ENCODE measurements at places on chromosomes 11 and 22.

DNA sequence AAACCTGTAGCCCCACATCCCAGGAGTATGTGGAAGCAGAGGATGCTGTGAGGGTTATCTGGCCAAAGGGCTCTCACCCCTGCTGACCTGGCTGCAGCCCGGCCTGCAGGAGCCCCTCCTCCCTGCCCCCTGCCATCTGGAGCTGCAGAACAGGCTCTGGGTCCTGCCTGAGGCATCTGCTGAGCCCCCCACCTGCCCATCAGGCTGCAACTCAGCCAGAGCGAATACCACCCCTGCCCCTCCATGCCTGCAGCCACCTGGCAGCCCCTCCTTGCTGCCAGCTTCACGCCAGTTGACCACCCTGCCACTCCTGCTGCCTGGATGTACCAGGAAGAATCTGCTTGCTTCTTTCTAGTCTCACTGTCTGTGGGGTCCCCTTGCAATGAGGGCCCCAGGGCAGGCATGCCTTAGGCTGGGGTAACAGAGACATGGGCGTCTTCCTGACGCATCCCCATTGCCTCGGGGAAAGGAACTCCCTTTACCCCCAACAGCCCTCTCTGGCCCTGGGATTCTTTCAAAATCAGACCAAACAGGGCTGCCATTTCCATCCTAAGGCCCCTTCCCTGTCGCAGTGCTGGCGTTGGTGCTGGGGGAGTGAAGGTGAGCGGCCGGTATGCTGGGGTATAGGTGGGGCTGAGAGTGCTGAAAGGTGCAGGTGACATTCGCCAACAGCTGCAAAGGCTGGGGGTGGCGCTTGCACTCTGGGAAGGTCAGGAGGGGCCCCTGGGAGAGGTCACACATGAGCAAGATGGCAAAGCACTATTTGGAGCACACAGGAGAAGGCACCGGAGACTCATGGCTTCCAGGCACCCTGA, 1334.6 kb downstream of the TBC1D22A start:
- no peak for DNase-seq

DNA sequence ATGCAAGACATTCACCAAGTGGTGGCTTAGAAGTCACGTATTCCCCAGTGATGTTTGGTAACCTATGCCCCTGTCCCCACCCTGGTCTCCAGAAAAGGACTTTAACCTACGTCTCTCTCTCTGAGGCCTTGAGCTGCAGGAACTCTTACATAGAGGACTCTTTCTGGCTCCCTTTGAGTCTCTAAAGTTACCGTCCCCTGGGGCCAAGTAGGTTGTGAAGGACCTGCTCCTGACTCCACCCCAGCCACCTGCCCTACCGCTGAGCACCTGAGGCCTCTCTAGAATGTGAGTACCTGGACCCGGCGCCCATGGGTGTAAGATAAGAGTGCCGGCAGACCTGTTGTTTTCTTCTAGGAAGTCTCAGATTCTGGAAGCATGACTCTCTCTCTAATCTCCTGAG, 95.4 kb downstream of the TIMP3 start:
- no peak for DNase-seq

GRCh38 chr11:74449369-74449931, 17.9 kb downstream of the KCNE3 start:
- peak; percentile 76 for DNase-seq

DNA sequence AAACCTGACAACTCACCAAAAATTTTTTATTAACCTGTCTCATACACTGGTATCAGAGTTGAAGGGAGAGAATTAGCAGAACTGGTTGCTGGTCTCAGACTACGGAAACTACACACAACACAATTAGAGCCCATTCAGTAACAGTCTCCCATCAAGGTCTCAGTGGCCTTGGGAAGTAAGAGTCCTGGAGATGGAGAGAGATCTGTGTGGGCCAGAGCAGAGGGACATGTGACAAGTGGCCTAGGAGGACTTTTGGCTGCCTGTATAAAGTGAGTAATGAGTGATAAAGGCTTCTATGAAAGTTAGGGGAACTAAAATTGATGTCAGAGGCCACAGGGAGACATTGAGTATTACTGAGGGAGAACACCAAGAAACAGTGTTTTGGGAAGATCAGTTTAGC, 58.9 kb downstream of the PARVA start:
- no peak for DNase-seq

GRCh38 chr11:3016861-3017260, 24.7 kb upstream of the NAP1L4 start:
- no peak for DNase-seq

- DNase-seq: no peak
Observed at GRCh38 chr11:69913591-69914285, 94.5 kb upstream of the FGF3 start.

- DNase-seq: no peak
Observed at GRCh38 chr11:18050848-18051247, 4.8 kb upstream of the TPH1 start.

DNA sequence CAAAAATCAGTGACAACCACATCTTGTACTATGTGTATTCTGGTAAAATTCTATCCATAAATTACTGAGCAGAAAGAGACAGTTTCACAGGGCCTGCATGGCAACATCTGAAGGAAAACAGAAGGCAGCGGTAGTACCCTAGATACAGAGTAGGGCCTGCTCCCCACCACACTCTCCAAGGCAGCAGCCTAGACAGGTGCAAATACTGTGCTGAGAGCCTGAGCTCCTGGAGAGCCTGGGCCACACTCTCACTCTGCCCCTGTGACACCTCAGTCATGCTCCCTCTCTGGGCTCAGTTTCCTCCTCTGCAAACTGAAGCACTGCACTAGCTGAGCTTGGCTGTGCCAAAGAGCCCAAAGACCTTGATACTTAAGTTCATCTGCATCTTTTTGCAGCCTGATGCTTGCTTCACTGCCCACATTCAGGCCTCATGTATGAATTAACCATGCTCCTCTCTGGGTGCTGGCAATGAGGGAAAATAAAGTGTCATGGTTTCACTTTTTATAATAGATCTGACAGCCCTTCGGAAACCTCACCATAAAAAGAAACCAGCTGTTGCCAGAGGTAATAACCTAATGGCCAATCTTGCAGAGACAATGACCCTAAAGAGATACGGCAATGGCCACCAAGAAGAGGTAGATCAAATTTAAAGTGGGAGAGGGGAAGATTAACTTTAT, 104.7 kb downstream of the PLEKHA7 start:
- DNase-seq: no peak

DNA sequence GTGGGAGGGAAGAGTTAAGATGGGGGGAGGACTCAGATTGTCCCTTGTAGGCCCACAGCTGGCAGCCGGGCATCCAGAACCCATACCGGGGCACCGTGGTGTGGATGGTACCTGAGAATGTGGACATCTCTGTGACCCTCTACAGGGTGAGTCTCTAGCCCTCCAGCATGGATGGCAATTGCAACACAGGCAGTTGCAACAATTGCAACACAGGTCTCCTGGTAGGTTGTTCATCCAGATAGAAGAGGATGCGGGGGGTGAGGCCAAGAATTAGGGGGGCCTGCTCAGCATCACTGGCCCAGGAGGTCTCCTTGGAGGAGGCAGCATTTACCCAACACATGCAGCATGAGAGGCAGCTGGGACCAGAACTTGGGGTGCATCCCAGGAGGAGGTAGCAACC, 3.4 kb downstream of the EHBP1L1 start:
- no peak for DNase-seq

- DNase-seq: no peak
Observed at GRCh38 chr22:17938484-17938924, 85.9 kb downstream of the MICAL3 start.

- peak; percentile 62 for DNase-seq
Observed at GRCh38 chr11:9664276-9665171, 647 bp downstream of the SWAP70 start.

DNA sequence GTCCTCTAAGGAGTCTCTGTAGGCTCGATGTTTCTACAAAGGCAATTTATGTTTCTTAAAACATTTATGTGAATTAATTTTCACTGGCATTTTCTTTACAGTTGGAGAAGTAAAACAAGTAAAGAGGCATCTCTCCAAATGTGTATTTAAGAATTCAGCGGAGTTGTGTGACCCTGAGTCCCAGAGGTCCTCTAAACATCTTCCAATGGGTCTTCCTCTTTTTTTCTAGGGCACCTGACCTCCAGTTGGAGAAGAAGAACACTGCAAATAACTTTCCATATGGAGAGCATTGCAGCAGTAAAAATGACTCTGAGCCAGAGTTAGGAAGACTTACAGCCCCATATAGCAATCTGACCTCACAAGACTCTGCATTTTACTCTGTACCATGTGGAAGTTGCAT, 480.5 kb upstream of the RAG2 start:
- no peak for DNase-seq

GRCh38 chr11:69076129-69076791, 27.5 kb downstream of the TPCN2 start:
- DNase-seq: peak; percentile 74

GRCh38 chr11:85732965-85733364, 47.0 kb upstream of the CCDC89 start:
- DNase-seq: no peak

DNA sequence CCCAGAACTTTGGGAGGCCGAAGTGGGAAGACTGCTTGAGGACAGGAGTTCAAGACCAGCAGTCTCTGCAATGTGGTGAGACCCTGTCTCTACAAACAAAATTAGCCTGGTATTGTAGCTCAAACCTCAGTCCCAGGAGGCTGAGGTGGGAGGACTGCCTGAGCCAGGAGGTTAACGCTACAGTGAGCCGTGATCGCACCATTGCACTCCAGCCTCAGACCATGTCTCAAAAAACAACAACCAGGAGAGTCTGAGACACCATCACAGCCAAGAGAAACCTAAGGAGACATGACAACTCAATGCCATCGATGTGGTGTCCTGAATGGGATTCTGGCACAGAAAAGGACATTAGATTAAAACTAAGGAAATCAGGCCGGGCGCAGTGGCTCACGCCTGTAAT, 28.3 kb upstream of the KDM2A start:
- DNase-seq: no peak

- no peak for DNase-seq
Observed at GRCh38 chr11:99571094-99571493, 550.3 kb downstream of the CNTN5 start.

DNA sequence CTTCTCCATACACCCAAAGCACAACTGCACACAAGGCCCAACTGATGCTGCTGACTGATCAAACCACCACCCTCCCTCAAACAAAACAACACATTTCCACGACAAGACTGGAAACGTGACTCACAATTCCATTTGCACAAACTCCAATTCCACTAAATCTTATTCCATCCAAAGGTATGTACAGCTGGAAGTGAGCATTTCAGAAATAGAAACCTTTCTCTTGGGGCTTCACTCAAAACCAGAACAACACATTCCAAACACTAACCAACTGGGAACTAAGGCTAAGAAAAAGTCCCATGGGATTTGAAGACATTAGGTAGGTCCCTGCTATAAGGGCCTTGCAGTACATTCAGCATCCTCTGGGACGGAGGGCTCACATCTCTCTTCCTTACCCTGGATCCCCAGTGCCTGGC, 19.6 kb downstream of the MORC2 start:
- DNase-seq: no peak

- DNase-seq: no peak
Observed at GRCh38 chr11:116394022-116394421, 378.8 kb downstream of the BUD13 start.

DNA sequence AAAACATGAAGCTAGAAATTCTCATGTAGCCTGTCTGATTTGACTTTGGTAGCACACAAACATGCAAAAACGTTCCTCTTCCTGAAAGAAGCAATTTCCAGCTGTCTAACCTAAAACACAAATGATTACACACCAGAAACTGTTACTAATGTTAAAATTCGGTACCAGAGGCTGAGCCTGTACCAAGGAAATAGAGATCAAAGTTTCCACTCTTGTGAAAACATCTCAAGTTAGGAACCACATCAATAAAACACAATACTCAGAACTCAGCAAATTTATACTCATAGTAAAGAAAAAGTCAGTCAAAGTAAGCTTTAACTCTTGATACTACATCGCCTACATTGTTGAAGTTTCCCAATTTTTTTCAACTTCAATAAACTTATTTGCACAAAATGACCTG, 107.8 kb downstream of the FCHSD2 start:
- no peak for DNase-seq

GRCh38 chr11:111947143-111947542, 10.0 kb downstream of the DIXDC1 start:
- no peak for DNase-seq

DNA sequence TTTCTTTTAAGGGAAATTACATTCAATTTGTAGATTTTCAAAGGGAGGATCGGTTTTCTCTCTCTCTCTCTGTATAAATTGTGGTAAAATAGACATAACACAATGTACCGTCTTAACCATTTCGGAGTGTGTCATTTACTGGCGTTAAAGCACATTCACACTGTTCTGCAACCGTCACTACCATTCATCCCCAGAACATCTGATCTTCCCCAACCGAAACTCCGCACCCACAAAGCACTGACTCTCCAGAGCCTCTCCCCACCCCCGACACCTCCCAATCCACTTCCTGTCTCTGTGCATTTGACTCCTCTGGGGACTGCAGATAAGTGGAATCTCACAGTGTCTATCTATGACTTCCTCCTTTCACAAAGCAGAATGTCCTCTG, 15.9 kb upstream of the GRAMD4 start:
- DNase-seq: no peak

- no peak for DNase-seq
Observed at GRCh38 chr22:35660291-35661127, 12.3 kb downstream of the APOL6 start.

- DNase-seq: no peak
Observed at GRCh38 chr11:115710426-115710825, 206.2 kb upstream of the CADM1 start.

- no peak for DNase-seq
Observed at GRCh38 chr11:74826901-74827300, 78.3 kb downstream of the RNF169 start.

DNA sequence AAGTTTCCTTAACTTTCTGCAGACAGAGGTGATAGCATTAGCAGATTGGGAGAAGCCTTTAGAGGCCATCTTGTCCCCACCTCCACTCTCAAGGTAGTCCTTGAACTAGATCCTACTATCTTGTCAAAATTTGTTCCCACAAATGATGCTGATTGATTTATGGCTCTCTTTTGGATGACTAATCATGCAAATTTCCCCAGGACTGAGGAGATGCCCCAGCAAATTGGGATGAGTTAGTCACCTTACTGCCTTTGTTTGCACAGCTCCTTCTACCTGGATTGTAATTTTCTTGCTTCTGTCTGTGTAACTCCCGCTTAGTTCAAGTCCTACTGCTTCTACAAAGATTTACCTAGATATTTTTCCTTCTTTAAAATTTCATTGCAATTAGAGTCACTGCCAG, 391.4 kb upstream of the CADM1 start:
- DNase-seq: no peak

DNA sequence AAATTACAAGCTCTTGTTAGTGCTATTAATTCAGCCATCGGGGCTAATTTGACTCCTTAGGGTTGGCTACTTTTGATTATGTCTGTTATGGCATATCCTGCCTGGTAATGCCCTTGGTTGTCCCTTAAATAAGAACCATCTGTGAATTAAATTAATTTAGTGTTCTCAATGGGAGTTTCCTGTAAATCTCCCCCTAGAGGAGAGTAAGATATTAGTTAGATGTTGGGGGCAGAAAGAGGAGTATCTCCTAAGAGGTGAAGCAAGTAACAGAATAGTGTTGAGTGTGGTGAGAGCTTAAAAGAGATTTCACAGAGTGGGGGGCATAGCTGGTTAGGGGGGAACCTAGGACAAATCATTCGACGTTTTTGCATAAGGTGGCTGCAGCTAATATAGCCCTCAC, 1126.9 kb downstream of the JRKL start:
- no peak for DNase-seq
